ENCODE measurements at places on chromosomes 3 and 15.
A peak's percentile ranks its signal among the peaks of the same experiment; 100 is the strongest.

GRCh38 chr15:38252481-38253350 is at the start of gene SPRED1:
Gene SPRED1 (plus strand): TSS chr15:38252836. CDS start chr15:38253186, 350 bp downstream.
- peak; percentile 39 for DNase-seq

- peak; percentile 46 for DNase-seq
These were observed 15.6 kb downstream of the SMAD3 start for GRCh38 chr15:67080900-67081431.

- no peak for DNase-seq
These were observed 223.6 kb upstream of the TLE3 start for GRCh38 chr15:70321172-70321819.

DNA sequence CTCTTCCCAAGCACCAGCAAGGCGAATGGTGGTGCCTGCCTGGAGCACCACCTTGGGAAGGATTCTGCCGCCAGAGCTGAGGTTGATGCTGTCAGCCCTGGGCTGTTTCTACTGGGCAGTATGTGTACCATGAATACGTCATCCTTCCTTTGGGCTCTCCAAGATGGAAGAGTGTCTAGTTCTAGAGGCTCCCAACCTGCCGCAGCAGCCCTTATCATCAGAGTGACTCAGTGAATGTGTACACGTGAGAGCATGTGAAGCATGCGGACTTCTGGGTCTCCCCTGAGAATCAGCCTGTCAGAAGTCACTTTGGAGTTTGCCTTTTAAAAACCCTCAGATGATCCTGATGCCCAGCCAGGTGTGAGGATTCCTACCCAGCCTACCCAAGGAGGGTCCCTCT is 20.9 kb downstream of the PLA2G4D start:
- DNase-seq = no peak

Data from K562 (cell line).